ENCODE measurements at places on chromosomes 11 and 22.

GRCh38 chr11:12744826-12745502 lies 70.7 kb downstream of the TEAD1 start:
- DNase-seq = no peak

- no peak for DNase-seq
These were observed 12.6 kb upstream of the VSIG10L2 start for GRCh38 chr11:125933030-125933813.

GRCh38 chr11:95714843-95715776 lies 74.5 kb downstream of the FAM76B start:
- no peak for DNase-seq

DNA sequence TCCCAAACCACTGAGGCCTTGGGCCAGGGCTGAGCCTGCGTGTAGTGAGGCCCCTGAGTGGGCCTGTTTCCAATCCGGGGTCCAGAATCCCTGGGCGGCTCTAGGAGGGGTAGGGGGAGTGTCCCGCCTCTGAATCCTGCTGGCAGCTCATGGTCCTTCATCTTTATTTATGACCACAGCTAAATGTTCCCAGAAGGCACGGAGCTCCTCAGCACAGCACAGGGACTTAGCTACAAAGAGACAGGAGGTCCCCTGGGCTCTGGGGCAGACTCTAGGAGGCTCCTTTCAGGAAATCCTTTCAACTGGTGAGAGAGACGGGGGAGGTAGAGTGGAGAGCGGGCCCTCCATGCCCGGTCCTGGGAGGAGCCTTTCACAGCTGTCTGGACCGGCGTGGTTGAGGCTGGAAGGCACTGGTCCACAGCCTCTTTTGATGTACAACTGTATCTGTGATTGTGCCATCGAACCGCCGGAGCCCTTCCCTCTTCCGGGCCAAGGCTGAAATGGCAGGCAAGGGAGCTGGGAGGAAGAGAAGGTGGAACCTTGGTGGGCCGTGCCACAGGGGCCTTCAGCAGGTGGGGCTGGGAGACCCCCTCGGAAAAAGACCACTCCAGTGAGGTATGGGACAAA lies 46.8 kb downstream of the SCUBE1 start:
- no peak for DNase-seq

DNA sequence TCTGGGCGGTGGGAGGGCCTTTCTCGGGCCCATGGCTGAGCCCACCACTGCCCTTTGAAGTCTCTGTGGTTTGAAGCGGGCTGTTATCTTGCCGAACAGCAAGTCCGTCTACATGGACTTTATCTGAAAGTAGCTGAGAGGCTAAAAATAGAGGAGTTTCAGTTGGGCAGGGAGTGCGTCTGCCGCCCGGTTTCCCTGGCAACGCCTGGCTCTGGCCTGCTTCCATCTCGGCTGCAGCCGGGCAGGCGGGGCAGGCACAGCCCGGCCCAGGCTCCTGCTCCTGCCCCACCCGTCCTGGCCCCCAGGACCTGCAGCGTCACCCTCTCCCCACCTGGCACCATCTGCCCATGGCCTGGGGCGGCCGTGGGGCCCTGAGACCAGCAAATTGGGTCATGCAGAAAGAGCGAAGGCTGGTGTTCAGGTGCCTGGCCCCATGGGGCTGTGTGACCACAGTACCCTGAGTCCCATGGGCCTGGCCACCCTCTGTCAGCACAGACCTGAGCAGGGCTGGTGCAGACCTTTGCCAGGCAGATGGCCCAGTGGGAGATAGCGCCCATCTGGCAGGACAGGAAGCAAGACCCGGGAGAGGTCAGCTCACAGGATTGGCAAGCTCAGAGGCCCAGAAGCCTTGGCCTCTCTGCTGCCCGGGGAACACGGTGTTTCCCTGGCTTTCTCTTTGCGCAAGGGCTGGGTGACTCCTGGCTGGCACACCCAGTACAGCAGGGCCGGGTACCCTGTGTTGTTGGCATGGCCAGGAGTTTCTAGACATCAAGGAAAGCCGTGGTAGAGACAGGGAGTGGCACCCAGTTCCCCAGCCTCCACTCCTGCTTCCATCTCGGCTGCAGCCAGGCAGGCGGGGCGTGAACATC lies 79.1 kb upstream of the KCNQ1OT1 start:
- DNase-seq = peak; percentile 96

- DNase-seq = no peak
These were observed 400.0 kb downstream of the SOX6 start for GRCh38 chr11:15956302-15956701.

GRCh38 chr22:20604092-20604747 lies 96.8 kb downstream of the MED15 start:
- DNase-seq = no peak

DNA sequence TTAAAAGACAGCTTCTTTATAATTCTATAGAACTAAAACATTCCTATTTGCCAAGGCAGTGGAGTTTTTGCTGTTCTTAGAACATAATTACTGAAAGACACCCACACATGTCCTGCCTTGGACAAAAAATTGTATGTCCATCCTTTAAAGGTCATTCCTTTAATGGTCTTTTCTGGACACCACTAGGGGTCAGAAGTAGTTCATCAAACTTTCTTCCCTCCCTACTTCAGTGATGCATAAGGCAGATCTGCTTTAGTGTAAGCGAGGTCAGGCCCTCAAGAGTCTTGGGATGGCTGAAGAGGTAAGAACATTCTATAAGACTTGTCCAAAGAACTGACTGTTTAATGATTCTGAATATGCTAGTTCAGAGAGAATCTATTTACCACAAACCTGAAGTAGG lies 4.3 kb upstream of the OR51V1 start:
- DNase-seq = no peak

DNA sequence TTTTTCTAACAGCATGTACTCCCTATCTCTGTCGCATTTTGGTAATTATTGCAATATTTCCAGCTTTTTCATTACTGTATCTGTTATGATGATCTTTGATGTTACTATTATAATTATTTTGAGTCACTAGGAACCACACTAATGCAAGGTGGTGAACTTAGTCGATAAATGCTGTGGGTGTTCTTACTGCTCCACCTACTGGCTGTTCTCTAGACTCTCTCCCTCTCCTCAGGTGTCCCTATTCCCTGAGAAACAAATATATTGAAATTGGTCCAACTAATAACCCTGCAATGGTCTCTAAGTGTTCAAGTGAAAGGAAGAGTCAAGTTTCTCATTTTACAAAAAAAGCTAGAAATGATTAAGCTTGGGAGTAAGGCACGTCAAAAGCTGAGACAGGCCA lies 10.5 kb downstream of the ARL14EP start:
- DNase-seq = no peak

- DNase-seq = peak; percentile 33
These were observed 705 bp downstream of the UNC93B1 start for GRCh38 chr11:68002938-68003845.

GRCh38 chr22:19121631-19122142 lies 525 bp downstream of the DGCR2 start:
- DNase-seq = peak; percentile 28

DNA sequence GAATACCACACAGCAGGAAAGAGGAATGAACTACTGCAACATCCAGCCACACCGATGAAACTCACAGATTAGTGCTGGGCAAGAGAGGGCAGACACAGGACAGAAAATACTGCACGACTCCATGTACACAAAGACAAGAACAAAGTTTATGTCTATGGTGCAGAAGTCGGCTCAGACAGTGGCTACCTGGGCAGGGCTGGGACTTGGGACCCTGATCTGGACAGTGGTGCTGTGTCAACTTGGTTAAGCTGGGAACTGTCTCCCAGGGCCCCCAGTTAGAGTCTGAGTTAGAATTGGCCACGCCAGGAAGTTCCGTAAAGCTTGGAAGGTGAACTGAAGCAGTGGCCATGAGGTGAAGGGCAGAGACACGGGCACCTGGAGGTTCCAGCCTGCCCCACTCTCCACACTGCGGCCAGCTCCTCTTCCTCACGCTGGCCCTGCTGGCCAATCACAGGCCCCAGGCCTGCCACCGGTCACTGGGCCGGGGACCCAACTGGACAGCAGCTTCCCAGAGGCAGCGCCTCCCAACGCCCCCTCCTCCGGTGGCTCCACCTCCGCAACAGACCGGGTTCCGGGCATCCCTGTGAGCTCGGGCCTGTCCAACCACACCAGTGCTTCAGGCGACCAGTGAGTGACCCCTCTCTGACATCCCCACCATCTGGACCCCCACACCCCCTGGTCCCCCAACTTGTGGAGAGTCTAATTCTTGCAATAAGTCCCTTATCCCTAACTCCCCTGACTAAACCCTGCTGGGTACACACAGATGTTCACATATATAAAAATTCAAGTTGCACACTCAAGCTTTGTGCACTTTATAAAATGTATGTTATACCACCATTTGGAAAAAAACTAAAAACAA lies 93.7 kb downstream of the MICAL3 start:
- DNase-seq = no peak

GRCh38 chr22:47631571-47632102 lies 869.2 kb downstream of the TBC1D22A start:
- DNase-seq = no peak

GRCh38 chr22:20799449-20799848 lies 25.5 kb downstream of the SERPIND1 start:
- no peak for DNase-seq

DNA sequence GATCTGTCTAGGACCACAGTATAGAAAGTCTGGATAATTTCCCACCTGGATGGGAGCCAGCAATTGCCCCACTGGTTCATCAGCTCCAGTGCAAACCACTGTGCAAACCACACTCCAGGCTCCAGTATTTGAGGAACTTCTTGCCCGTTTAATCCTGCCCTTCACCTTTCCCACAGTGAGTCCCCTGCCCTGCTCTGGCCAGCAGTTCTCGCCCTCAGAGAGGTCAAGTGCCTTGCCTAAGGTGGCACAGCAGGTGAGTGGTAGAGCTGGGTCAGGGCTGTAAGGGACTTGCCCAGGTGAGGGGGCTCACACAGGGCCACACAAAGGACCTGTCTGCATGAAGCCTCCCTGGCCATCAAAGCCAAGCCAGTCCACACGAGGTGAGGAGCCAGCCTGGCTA lies 24.1 kb downstream of the MS4A10 start:
- no peak for DNase-seq

DNA sequence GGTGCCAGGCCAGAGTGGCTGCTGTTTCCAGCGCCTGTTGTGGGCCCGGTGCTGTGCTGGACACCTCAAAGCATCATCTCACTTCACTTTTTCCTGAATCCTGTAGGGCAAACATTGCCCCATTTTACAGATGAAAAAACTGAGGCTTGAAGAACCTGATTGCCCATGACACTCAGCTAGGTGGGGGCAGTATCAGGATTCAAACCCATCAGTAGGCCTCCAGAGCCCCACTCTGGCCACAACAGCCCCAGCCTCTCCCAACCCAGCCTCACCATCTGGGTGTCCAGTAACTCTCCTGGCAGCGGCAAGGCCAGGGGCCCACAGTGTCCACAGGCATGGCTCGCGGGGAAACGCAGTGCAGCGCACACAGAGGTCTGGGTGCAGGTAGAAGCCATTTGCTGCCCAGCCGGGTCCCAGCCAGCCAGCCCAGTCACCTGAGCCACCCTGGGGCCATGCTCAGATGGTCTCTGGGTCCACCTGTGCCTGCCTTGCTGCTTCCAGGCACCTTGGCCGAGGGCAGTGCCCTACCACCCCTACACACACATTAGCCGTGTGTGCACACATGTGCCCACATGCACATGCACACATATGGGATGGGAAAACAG lies 11.5 kb downstream of the SLC22A12 start:
- DNase-seq = no peak

DNA sequence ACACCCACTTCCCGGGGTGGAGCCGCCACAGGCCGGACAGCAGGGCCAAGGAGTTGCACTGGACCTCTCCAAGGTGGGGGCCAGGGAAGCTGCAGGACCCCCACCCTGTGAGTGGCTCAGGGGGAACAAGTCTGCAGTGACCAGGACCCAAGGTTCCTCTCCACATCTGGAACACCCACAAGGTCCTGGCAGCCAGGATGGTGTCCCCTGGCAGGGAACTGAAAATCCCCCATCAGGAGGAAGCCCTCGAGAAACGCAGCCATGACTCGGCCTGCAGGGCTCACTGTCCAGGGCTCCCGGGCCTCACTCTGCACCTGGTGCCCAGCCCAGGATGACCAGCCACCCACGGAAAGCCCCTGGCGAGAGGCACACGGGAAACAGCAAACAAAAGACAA lies 11.5 kb downstream of the RNH1 start:
- DNase-seq = no peak

- DNase-seq = no peak
These were observed 4.7 kb downstream of the SIK2 start for GRCh38 chr11:111606986-111607385.

DNA sequence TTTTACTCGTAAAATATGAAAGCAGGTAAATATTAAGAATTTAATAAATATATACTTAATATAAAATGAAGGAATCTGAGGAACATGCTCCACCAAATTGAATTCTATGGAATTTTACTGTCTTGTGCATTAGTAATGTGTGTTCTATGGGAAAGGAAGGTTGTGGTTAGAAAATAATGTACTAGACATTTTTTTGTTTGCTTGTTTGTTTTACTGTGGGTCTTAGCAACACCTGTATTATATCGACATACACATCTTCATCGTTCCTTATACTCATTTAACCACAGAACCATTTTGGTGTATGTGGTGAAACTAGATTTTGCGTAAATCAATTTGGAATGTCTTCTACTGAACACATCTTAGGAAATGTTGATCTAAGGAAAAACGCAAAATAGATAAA lies 114.1 kb upstream of the MTMR2 start:
- DNase-seq = no peak

DNA sequence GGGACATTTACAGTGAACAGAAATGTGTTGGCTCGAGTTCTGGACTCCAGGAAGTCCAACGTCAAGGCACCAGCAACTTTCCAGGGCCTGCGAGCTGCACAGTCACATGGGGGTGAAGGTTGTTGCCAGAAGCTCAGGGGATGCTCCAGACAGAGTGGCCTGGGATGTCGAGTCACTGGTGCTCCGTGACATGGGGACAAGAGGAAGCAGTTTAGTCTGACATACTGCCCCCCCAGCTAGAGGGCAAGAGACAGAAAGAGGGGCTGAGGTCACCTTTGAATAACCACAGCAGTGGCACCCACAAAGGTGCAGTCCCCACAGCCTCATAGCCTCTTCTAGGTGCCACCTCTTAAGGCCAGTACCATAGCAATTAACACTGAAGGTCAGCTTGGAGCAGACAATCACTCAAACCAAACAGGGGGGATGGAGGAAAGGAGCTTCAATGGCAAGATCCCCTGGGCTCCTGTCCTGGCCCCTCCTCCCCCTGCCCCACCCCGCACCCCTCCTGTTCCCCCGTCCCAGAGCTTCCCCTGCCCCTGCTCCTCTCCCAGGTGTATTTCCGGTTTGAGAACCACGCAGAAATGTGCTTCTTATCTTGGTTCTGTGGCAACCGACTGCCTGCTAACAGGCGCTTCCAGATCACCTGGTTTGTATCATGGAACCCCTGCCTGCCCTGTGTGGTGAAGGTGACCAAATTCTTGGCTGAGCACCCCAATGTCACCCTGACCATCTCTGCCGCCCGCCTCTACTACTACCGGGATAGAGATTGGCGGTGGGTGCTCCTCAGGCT lies 3.8 kb downstream of the APOBEC3D start:
- DNase-seq = no peak

DNA sequence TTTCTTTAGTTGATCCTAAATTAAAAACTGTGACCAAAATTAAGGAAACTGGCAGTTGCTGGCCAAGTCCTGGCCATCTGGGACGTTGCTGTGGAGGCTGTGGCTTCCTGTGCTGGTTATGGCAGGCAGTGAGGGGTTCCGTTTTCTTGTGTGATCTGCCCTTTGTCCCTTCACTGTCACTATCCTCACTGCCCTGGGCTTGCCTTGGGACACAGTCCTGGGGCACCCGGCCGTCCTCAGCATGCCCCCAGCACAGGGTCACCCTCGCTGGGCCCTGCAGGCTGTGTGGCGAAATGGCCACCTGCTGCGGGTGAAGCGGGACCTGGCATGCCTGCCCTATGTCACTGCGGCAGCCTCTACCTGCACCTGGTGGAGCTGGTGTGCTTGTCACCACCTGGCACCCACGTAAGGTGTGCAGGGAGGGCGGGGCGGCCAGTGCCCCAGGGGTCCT lies 52.5 kb upstream of the SLC22A12 start:
- no peak for DNase-seq

- DNase-seq = peak; percentile 12
These were observed 444 bp downstream of the CAVIN3 start for GRCh38 chr11:6319704-6320410.
